Natural killer cell treated with Interleukin-12 subunit alpha and Interleukin-12 subunit beta and Interleukin-15 and Interleukin-18, amount 100 ng/mL, for 72 hours (primary cell): ENCODE measurements at places on chromosomes 2 and 18. TPM values are rescaled to one million over a fixed set of nuclear protein-coding genes. Genes with fewer than 3 reads are reported as not detected.

GRCh38 chr2:74199275-74199701 lies 873 bp downstream of the MTHFD2 start:
- H3K36me3 ChIP-seq = peaks cover 35% of the 10 kb centered on the region
- H3K27ac ChIP-seq = peak overlapping the region; percentile 98
- peak overlapping the region; percentile 99 for H3K4me3 ChIP-seq
- H3K27me3 ChIP-seq = no peaks in the 10 kb centered on the region
- peaks cover 49% of the 10 kb centered on the region for H3K4me1 ChIP-seq

DNA sequence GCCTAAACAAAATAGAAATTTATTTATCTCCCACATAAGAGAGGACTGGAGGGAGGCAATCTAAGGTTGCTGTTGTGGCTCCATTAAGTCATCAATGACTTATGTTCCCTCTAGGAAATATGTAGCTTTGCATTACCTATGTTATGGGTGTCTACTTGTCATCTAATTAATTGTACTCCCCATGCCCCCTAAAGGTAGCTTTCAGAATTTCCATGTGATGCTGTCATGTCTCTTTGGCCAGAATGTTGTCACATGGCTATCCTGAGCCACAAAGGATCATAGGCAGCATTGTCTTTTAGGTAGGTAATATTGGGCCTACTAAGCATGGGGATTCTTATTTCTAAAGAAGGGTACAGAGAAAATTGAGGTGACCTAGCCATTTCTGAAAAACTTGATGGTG lies 935.6 kb upstream of the FANCL start:
- H3K27me3 ChIP-seq = no peaks in the 10 kb centered on the region
- no peaks in the 10 kb centered on the region for H3K4me1 ChIP-seq
- DNase-seq = no peak
- no peak overlapping the region for H3K27ac ChIP-seq

DNA sequence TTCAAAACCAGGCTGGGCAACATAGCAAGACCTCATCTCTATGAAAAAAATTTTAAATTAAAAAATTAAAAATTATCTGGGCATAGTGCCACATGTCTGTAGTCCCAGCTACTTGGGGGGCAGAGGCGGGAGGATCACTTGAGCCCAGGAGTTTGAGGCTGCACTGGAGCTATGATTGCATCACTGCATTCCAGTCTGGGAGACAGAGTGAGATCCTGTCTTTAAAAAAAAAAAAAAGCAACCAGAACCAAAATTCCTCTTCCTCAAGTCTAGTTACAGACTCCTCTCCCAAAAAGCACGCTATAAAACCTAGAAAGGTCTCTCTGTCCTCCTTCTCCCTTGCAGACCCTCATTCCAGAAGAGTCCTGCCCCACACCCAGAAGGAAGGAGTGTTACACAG lies 23.9 kb downstream of the TNFAIP6 start:
- no peak overlapping the region for H3K4me3 ChIP-seq
- no peak overlapping the region for H3K27ac ChIP-seq
- no peaks in the 10 kb centered on the region for H3K27me3 ChIP-seq
- H3K4me1 ChIP-seq = no peaks in the 10 kb centered on the region
- H3K36me3 ChIP-seq = no peaks in the 10 kb centered on the region
- no peak for DNase-seq

- peaks cover 11% of the 10 kb centered on the region for H3K27me3 ChIP-seq
- H3K36me3 ChIP-seq = peaks cover 6% of the 10 kb centered on the region
- H3K27ac ChIP-seq = peak overlapping the region; percentile 74
- H3K4me3 ChIP-seq = peak overlapping the region; percentile 93
- DNase-seq = no peak
- H3K4me1 ChIP-seq = peaks cover 25% of the 10 kb centered on the region
These were observed 1.0 kb upstream of the TCF4 start for GRCh38 chr18:55588870-55589595.

GRCh38 chr2:30978044-30978443 lies 160.2 kb downstream of the GALNT14 start:
- no peak overlapping the region for H3K27ac ChIP-seq
- no peak overlapping the region for H3K4me3 ChIP-seq
- H3K36me3 ChIP-seq = no peaks in the 10 kb centered on the region
- peaks cover 21% of the 10 kb centered on the region for H3K27me3 ChIP-seq
- DNase-seq = no peak

GRCh38 chr2:211756266-211756665 lies 782.3 kb downstream of the ERBB4 start:
- no peaks in the 10 kb centered on the region for H3K27me3 ChIP-seq
- no peak for DNase-seq
- H3K4me1 ChIP-seq = no peaks in the 10 kb centered on the region
- H3K36me3 ChIP-seq = no peaks in the 10 kb centered on the region

- peaks cover 8% of the 10 kb centered on the region for H3K27me3 ChIP-seq
- DNase-seq = no peak
- peaks cover 33% of the 10 kb centered on the region for H3K4me1 ChIP-seq
- no peak overlapping the region for H3K27ac ChIP-seq
These were observed 78.6 kb upstream of the LDLRAD4 start for GRCh38 chr18:13139885-13140450.

- H3K4me3 ChIP-seq = no peak overlapping the region
- H3K27ac ChIP-seq = no peak overlapping the region
- no peaks in the 10 kb centered on the region for H3K27me3 ChIP-seq
- no peaks in the 10 kb centered on the region for H3K36me3 ChIP-seq
These were observed 680.6 kb upstream of the FANCL start for GRCh38 chr2:58921676-58922075.

DNA sequence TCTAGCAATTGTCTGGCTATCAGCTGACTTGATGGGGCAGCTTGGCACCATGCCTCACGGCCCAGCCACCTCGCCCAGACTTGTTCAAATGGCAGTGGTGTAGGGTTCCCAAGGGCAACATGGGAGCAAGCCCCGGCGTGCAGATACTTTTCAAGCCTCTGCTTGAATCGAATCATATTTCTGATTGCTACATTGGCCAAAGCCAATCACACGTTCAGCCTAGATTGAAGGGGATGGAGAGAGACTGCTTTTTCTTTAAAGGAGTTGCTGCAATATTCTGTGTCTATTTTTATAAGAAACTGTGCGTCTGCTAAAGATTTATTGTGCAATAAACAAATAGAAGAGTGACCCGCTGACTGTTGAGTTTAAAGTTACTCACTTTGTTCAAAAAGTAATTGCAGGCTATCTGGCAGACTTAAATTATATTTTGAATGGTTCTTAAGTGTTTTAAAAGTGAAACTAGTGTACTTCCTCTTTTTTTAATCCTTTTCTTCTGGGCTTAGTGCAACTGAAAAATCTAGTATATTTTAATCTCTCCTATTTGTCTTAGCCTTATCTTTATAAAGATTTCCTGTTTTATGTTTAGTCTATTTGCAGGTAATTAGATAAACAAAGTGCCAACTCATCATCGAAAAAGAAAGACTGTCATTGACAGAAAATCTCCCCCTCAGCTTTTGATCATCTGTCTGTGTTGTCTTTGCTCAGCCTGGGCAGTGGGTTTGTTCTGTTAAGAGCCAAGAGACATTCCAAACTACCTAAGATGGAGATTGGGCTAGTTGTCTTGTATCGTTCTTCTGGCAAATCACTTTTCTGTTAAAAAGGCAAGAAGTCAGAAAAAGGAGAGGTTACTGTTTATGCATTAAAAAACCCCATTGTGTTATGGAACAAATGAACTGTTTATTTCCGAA lies 156.1 kb downstream of the TPGS2 start:
- no peaks in the 10 kb centered on the region for H3K4me1 ChIP-seq
- no peak for DNase-seq
- no peak overlapping the region for H3K4me3 ChIP-seq
- peaks cover 28% of the 10 kb centered on the region for H3K27me3 ChIP-seq

DNA sequence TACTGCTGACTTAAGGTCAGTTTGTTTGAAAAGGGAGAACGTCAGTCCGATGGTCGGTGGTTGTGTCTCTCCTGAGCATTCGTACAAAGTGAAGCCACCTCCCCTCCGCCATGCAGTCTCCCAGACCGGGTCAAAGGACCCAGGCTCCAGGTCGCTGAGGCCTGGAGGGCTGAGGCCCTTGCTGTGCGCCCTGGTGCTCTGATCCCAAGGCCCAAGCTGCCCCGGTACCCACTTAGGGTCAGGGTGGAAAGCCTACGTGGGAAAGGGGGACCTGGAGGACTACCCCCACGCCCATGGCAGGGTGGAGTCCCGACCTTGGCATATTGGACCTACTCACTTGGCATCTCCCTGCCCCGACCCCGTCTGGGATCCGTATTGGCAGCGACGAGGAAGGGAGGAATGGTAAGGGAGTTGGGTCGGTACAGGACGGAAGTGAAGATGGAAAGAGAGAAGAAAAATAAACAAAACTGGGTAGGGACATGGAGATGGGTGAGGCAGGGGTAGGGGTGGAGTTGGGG lies 8.0 kb upstream of the SIX3 start:
- peaks cover 49% of the 10 kb centered on the region for H3K27me3 ChIP-seq
- H3K27ac ChIP-seq = no peak overlapping the region
- H3K36me3 ChIP-seq = no peaks in the 10 kb centered on the region

DNA sequence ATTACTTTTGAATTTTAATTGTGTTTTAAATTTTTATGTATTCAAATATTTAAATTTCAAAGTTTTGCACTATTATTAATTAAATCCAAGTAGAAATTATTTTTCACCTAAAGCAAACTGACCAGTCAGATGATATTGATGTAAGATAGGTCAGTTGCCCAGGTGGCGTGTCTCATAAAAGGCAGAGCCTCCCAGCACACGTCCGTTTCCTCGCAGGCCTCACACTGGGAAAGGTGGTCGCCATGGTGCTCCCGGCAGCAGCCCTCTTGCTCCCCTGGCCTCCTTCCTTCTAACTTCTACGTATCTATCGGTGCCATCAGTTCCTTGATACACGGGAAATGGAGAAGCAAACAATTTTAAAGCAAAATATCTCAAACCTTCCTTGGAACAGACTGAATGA lies 516.8 kb downstream of the GALR1 start:
- DNase-seq = no peak
- no peak overlapping the region for H3K27ac ChIP-seq
- H3K27me3 ChIP-seq = peaks cover 19% of the 10 kb centered on the region
- no peak overlapping the region for H3K4me3 ChIP-seq

DNA sequence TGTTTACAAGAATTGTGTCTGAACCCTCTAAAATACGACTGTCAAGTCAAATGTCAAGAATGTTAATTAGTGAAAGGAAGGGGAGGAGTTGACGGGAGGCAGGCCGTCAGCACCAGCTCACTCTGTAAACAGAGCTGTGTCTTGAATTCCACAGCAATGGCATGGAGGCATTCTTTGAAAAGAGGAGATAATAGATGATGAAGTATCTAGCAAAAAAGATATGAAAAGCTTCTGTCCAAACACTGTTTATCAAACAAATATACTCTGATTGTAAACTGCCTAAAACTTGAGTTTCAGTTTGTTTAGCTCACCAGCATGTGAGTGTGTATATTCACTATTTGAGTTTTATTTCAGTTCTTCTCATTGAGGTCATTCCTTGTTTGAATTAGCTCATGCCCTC lies 94.7 kb upstream of the CDC42EP3 start:
- H3K27ac ChIP-seq = no peak overlapping the region
- peaks cover 19% of the 10 kb centered on the region for H3K4me1 ChIP-seq

DNA sequence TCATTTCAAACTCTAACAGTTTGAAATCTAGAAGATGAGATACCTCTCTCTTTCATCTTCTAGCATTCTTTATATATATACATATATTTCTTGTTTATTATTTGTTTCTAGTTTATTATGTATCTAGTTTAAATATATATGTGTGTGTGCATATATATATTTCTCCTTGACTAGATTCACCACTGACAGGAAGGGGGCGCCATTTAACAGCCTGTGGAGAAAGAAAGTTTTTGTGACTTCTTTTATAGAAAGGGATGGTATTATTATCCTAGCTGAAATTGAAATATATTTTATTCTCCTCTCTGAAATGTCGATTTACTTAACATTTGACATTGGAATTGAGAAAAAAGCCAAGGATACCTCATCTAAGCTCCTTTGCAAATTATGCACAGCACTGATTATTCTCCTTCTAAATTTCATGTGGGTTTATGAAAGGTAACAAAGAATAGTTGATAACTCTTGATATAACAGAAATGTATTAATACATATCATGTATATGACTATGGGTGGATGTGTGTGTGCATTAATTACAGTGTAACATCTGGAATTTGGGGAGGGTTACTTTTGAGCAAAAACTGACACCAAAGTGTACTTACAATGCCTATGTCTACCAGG lies 160.7 kb upstream of the NT5C1B start:
- H3K27ac ChIP-seq = no peak overlapping the region
- H3K27me3 ChIP-seq = no peaks in the 10 kb centered on the region
- no peak for DNase-seq
- H3K36me3 ChIP-seq = no peaks in the 10 kb centered on the region

DNA sequence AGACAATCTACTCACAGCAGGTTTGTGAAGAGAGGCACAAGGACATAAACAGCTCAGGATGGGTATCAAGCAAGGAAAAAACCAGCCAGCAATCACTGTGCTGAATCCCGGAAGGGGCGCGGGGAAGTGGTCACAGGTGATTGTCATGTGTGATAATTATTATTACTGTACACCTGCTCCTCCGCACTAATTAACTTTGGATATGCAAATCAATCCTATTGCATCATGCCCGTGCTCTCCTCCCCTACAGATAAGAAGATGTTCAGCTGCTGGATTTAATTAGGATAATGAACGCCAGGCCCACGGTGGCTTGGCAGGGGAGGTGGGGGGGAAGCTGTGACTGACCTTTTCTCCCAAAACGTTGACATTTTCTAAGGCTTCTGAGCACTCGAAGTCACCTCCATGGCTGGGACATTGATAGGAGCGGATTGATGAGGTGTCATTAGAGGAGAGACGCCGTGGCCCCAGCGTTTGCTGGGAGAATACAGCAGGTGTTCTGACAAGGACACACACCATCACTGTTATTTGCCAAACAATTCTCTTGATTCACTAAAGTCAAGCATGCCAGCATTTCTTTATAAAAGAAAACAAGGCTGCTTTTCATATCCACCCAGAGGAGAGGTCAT lies 160.3 kb upstream of the VRK2 start:
- DNase-seq = no peak
- no peaks in the 10 kb centered on the region for H3K36me3 ChIP-seq
- no peaks in the 10 kb centered on the region for H3K27me3 ChIP-seq
- H3K4me1 ChIP-seq = peaks cover 6% of the 10 kb centered on the region

RFX8 gene
- 2.2 TPM for total RNA-seq

HOXD4 gene
- total RNA-seq = not detected

DNAJC27 gene
- 7.4 TPM for total RNA-seq

GPR35 gene
- total RNA-seq = 7.6 TPM

UGT1A7 gene
- not detected for total RNA-seq
